Gastroesophageal sphincter (tissue), 4 donors: ENCODE measurements at places on chromosomes 2 and 18.

GRCh38 chr18:44855681-44856080 is 175.0 kb downstream of the SETBP1 start:
- no peak for ATAC-seq

GRCh38 chr2:32641180-32641579 is 13.3 kb downstream of the TTC27 start:
- ATAC-seq = no peak

GRCh38 chr2:20223407-20224163 is 1.3 kb downstream of the SDC1 start:
- peak; percentile 37 for ATAC-seq

- ATAC-seq = no peak
Observed at GRCh38 chr2:207221731-207222130, 56.0 kb upstream of the KLF7 start.
